ENCODE measurements at places on chromosomes 2 and 18.

DNA sequence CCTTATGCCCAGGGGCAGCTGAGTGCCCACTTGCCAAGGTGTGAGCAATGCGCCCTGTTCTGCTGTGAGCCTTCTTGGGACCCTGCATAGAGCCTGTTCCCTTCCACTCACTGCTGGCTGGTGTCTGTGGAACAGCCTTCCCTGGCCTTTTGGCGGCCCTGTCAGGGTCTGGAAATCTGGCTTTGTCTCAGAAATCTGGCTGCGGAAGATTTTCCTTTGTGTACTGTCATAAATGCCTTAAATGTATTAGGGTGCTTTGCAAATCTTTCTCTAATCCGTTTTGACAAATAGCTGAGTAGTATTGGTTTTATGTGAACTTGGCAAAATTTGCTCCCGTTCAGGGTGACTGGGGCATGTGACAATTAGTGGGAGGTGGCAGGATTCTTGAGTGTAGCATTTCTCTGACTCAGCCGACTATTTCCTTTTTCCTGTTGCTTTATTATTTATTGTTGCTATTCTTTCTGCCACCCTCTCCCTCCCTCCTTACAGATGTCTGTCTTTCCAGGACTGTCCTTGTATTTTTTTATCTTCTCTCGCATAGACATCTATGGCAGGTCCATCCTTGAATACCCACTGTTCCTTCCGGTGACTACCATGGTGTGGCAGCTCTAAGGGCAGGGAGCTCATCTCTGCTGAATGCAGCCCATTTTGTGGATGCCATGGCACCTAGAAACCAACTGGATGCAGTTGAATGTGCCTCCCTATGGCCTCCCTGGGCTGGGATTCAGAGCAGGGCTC is 41.8 kb downstream of the LDLRAD4 start:
- no peak for DNase-seq

DNA sequence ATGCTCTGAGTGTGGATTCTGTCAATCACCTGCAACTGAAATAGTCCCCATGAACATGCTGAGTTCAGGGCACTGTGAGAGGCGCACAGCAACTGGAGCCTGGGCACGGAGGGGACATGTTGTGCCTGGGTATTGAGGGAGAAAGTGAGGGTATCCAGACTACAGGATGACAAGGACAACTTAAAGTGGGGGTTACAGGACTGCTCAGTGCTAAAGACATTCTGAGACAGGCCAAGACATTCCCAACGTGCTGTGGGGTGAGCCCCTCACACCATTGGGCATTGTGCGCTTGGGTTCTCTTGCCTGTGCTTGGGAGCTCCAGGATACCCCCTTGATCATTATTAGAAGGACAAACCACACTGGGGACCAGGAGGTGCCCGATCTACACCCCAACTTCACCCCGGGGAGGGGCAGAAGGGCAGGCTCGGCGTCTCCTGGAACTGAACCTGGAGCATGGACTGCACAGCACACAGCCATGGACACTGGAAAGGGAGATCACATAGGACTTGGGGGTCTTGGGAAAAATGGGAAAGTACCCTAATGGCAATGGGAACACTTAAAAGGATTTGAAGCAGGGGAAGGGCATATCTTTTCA is 72.5 kb upstream of the HDAC4 start:
- no peak for DNase-seq

- no peak for DNase-seq
Measured at GRCh38 chr2:48227617-48228344, 302.2 kb upstream of the STON1 start.

DNA sequence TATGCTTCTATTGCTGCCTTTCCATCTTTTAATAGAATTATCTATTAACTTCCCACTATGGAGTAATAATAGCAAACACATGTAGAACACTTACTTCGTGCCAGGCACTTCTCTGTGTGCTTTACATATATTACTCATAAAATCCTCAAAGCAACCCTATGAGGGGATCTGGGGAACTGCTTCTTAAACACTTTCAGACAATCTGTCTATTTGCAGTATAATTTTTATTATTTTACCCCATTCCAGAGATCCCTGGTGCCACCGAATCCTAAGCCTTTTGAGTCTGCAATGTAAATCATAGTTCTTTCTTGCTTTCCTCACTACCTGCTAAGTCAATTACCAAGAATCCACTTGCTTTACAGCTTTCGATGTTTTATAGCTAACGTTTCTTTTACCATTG is 25.6 kb upstream of the GCFC2 start:
- no peak for DNase-seq

DNA sequence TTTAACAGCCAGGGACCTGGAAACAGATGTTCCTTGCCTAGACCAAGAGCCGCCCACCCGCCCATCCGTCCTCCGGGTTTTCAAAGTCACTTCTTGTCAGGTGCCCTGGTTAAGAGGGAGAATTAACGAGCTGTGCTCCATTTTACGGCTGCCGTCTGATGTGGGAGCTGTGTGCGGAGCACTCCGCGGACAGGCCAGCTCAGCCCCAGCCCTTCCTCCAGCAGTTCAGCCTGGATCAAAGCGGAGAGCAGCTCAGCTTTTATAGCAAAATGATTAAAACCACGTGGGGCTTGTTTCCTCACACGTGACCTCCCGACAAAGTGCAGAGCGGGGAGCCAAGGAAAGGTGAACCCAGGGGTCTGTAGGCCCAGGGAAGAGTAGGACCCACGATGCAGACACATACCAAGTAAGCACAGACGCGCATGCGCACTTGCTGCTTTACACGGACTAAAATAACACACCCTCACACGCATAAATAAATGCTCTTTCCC is 46.1 kb upstream of the PKDCC start:
- no peak for DNase-seq

DNA sequence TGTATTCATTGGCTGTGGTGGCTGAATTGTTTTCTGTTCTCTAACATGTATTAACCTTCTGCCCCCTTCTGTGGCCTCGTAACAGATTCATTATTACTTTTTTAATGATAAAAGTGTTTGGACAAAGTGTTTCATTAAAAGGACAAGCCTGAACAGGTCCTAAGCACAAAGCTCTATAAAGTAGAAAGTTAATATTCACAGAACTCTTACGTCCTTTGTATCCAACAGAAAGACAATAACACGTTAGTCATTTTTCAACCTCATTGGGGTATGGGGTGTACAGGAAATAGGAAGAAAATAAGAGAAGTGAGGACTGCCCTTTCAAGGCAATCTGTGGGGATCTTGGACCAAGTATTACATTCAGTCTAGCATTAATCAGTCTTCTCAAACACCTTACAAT is 105.5 kb upstream of the RGPD4 start:
- no peak for DNase-seq

DNA sequence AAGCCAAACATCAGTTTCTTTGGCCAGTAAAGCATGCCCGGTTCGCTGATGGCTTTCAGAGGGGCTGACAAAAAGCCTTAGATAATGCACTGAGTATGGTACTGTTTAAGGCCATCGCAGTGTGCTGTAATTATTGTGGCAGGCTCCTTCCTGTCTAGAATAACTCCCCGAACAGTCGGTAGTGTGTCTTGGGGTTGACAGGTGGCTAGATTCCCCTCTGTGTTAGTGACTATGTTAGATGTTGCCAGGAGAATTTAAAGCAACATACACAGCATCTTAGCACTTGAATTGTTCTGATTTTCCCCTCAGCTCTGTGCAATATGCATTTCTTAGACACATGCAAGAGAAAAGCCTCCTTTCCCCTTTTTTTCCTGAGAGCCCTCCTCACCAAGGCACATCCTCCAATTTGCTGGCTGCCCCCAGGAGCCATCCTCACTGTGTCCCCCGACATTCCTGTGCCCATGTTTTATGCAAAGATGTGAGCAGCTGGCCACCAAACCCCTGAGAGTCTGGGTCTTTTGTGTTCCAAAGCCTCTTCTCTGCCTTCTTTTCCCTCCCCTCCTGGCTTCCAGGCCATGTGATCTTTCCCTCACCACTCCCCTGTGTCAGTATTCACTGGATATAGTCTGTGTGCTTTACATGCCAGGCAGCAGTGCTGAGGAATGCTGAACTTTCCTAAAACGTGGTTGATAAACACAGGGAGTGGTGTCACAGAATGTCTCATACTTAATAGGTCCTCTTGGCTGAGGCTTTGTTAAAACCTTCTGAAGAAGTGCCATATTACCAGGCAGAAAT is 331.5 kb downstream of the HRH4 start:
- no peak for DNase-seq

DNA sequence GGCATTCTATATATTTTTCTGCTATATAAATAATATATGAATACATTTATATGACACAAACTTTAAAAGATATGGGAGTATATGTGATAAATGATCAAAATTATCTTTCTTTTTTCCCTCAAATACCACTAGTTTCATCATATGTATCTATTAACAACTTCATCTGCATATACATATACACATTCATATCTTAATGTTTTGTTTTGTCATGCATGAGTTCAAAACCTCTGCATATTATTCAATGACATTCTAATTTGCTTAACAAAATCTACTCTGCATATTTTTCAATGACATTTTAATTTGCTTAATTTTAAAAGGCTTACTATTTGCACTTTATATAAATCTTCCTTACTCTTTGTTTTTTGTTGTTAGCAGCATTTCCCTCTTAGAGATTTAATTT is 276.2 kb downstream of the PIK3C3 start:
- no peak for DNase-seq

GRCh38 chr2:239575931-239576445 is 175.2 kb upstream of the HDAC4 start:
- DNase-seq, result no peak

DNA sequence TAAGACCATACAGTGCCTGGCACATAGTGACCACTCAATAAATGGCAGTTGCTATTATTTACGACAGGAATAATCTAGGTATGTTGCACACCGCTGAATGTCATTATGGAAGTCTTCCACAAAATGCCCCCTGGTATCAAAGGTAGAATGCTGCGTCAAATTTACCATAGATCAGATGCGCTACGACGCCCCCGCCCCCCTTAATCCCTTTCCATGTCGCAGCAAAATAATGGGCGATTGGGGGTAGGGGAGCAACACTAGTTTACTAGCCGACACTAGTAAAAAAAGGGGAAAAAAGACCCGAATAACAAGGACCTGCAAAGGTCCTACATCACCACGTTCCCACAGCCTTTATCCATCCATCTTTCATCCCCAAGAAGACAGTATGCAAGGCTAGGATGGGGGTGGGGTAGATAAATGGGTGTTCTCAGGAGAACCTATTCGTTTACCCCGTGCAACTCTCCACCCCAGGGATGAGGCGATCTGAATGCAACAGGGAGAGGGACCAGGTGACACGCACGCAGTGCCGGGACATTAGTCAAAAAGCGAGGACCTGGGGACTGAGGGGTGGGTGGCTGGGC is 455 bp downstream of the PREPL start:
- DNase-seq, result no peak

DNA sequence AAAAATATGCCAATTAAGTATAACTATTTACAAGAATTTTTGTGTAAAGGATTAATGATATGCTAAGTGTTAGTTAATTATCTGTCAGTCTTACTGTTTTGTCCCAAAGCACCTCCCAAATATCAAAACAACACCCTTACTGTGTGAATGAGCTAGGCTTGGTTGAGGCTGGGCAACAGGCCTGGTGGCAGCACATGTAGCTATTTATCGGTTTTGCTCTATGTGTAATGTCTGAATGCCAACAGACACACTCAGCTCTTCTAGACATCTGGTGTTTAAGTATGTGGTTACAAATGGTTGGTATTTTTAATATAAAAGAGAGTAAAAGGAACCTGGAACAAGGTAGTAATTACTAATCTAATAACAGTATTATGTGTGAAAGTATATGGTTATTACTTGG is 175.3 kb downstream of the RAB3GAP1 start:
- no peak for DNase-seq

DNA sequence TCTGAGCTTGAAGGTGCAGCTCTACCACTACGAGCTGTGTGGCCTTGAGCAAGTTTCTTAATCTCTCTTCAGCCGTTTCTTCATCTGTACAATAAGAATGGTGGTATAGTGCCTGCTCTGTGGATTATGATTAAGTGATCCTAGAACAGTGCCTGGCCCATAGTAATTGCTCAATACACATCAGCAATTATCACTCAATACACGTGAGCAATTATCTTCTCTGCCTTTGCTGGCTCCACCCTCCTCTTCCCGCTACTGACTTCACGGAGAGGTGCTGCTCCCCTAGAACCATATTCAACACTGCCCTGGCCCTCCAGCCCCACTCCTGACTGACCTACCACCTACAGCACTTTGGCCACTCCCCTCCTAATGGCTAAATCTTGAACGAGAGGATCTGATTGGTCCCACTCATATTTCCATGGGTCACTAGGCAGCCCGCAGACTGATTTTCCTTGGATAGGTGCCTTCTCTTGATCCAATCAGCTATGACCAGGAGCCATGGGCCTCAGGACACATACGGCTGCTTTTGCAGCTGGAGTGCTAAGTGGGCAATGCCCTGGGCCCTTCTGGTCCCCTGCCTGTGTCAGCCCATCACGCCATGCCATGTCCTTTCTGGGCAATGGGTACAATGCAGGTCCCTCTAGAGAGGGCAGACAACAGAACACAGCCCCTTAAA is 77.5 kb downstream of the STPG4 start:
- DNase-seq, result no peak

DNA sequence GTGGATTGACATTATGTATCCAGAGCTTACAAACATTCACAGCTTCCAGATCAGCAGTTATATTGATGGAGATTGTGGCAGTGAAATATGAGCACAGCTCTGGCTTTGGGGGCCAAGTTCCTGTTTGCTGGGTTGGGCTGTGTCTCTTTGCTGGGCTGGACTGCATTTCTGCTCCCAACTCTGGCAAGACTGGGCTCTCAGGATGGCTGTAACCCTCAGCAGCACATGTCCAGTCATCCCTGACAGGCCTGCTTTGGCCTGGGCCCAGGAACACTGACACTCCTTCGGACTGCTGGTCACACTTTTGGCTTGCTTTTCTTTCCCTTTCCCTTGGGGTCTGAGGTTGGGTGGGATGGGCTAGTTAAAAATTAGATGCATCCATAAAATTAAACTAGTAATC is 17.9 kb upstream of the VPS4B start:
- no peak for DNase-seq

GRCh38 chr2:138269765-138270164 is 231.8 kb upstream of the SPOPL start:
- DNase-seq, result no peak

DNA sequence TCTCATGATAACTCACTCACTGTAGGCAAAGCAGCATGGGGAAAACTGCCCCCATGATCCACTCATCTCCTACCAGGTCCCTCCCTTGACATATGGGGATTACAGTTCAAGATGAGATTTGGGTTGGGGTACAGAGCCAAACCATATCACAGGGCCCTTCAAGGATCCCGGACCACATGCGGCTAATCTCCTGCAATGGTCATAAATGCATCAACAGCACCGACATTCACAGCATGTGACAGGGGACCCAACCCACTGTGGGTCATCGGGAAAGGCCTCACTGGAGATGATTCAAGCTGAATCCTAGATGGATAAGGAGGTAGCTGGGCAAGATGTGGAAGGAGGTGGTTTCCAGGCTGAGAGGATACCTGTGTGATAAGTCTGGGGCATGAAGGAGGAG is 129.4 kb downstream of the MYO5B start:
- no peak for DNase-seq

- peak; percentile 24 for DNase-seq
Measured at GRCh38 chr2:20326163-20326780, 24.4 kb downstream of the PUM2 start.

All from activated T-cell treated with anti-CD3 and anti-CD28 coated beads for 1 hour (primary cell).